ENCODE measurements at places on chromosomes 7 and 10.

- DNase-seq = no peak
Measured at GRCh38 chr7:90192876-90193750, 18.4 kb upstream of the STEAP2 start.

GRCh38 chr10:88291289-88292184 is 291.6 kb downstream of the RNLS start:
- DNase-seq = no peak

DNA sequence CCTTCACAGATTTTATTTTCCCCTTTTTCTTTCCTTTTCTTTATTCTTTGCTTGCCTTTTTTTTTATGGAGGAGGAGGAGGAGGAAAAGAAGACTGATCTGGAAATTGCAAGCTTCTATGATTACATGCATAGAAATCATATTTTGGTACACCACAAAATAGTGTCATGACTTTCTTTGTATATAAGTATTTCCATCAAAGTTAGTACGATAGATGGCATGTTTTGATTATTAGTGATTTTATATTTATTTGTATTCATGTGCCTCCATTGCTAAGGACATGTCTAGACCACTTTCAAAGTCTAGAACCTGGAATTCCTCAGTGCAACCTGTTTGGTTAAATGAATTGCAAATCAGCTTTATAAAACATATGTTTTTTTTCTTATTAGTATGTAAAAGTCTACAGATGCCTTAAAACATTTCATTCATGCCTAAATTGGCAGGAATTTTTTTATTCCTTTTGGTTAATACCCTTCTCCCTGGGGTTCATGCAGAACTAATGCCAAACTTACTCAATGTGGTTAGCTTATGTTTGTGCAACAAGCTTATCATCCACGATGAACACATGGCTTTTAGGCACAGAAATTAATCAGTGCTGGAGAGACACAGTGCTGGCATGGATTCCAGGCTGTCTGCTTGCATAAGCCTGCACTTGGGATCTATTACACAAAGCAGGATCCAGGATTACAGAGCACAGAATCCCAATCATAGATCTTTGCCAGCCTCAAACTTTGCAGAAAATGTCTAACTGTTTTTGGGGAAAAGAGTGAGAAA is 213.1 kb downstream of the CHRM2 start:
- no peak for DNase-seq

GRCh38 chr10:6513476-6513875 is 66.6 kb downstream of the PRKCQ start:
- DNase-seq = no peak

DNA sequence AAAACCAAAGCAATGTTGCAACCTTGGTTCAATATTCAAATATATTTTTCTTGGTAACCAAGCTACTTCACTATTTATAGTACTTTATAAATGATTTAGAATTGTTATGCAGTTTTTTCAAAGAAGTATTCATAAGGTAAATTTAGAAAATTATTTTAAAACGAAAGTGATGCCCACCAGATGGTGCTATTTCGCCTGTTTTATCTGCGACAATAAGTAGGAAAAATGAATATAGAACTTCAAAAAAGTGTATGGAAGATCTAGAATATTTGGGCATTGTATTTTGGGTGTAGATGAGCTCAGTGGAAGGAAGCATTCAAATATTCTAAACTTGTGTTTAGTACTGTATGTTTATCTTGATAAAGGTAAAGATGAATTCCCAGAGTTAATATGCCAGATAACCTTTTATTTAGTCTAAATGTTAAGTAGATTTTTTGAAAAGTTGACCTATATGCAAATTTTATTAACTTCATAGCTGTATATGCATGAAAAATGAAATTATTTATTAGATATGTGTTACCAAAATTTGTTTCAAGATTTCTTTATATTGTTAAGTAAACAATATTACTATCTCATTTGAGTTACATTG is 93.2 kb downstream of the ADK start:
- DNase-seq = no peak

DNA sequence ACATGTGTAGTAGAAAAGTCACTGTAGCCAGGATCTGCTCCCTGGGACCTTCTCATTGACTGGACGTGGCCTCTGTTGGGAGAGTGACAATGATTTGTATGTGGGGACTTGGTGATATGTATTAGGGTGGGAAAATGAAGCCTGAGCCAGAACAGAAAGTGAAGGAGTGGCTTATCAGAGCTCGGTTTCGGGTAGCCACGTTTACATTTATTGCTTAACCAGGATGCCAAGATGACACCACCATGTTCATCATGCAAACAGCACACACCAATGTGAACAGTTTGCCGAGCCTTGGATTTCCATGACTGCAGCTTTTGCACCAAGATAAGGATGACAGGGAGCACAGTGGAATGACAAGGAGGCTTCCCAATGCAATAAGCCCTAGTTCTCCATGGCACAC is 112.8 kb upstream of the STK17A start:
- no peak for DNase-seq
